H9 (cell line): ENCODE measurements at places on chromosomes 4 and X.

DNA sequence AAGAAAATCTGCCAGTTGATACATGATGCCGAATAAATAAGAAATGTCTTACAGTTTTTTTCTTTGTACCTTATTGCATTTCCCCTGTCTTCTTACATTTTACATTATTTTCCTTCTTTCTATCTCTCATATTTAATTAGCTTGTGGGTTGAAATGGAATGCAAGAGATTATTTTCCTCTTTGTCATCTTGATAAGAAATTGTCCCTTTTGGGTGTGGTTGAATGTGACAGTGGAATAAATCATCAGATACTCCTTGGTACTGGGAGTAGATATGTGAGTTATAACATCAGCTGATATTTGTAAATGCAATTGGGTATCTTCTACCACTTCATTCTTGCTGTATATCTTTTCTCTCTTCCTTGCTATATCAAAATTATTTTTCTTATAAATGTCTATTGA, 997.4 kb downstream of the RAPGEF2 start:
- H3K36me3 ChIP-seq: no peaks in the 10 kb centered on the region
- no peaks in the 10 kb centered on the region for H3K4me1 ChIP-seq
- H3K4me3 ChIP-seq: no peak overlapping the region
- DNase-seq: no peak
- no peaks in the 10 kb centered on the region for H3K27me3 ChIP-seq

DNA sequence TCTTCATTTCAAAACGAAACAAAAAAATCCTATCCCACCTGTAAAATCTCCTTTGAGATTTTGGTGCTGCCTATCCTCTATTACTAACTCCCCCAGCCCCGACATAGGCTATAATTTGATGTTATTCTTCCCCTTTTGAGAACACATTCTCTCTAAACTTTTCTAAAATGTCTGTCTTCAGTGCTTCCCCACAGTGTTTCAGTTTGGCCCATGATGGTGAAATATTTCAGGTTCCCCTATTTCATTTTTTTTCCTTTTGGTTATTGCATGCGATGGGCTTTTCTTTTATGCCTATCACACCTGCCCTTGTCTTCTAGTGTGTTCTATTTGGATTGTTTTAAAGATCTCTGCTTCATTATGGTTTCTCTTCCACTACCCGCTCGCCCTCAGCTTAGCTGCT, 14.7 kb downstream of the BCORL1 start:
- H3K4me3 ChIP-seq: no peak overlapping the region
- no peak overlapping the region for H3K27ac ChIP-seq
- H3K36me3 ChIP-seq: no peaks in the 10 kb centered on the region; the same call in 2 of the 3 replicates
- no peaks in the 10 kb centered on the region; the same call in 1 of the 2 replicates for H3K27me3 ChIP-seq

DNA sequence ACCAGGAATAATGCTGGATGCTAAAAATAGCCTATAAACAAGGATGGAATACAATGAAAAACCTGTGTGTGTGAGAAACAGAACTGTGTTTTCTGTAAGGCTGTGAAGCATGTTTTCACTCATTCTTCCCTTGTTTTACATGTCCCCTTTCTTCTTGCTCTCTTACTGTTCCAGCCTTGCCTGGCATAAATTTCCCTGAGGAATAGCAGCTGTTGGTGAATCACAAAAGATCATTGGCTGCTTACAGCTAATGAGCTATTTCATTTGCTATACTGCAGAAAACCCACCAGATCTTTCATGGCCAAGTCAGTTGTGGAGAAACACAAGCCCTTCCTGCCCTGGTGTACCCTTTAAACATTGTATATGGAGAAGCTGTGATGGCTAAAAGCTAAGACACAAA, 91.1 kb downstream of the LDB2 start:
- no peak overlapping the region for H3K27ac ChIP-seq
- no peaks in the 10 kb centered on the region for H3K4me1 ChIP-seq
- H3K36me3 ChIP-seq: peaks cover 41% of the 10 kb centered on the region

DNA sequence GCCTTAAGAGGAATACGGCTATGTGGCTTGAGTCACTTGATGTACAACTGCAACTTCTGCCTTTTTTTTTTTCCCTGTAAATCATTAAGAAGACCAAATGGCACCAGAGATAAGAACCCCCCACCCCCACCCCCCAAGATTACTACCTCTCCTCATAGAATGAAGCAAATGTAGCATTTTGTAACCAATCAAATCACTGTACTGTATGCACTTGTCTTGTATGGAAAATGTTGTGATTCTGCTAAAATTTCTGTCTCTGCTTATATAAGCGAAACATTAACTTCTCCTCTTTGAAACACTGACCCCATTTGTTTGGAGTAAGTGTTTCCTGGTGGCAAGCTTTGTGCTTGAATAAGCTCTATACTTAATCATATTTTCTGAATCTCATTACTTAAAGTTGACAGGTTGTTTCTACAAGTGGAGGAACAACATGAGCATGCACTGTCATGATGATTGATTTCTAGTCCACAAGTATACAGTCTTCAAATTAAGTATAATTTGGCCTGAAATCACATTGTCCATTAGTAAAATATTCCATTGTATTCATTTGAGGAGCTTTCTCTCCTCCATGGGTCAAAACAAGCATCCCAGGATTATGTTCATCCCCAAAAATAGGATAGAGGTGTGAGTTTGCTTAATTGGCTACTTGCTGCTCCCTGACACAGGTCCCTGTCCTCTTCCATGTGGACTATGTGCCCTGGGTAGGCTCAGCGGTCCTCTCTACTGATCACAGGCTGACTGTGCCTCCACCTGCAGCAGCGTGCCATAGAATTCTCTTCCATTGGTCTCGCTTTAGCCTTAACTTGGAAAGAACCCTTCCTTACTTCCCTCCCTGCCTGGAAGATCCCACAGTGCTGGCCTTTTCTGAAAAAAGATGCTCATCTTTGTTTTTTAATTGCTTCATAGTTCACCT, 104.0 kb upstream of the BMP2K start:
- DNase-seq: no peak
- no peak overlapping the region for H3K27ac ChIP-seq
- no peak overlapping the region for H3K4me3 ChIP-seq
- H3K36me3 ChIP-seq: no peaks in the 10 kb centered on the region

GRCh38 chr4:186790630-186791029, 67.0 kb upstream of the FAT1 start:
- no peaks in the 10 kb centered on the region; the same call in 1 of the 2 replicates for H3K36me3 ChIP-seq
- no peak overlapping the region for H3K27ac ChIP-seq
- H3K4me3 ChIP-seq: no peak overlapping the region

DNA sequence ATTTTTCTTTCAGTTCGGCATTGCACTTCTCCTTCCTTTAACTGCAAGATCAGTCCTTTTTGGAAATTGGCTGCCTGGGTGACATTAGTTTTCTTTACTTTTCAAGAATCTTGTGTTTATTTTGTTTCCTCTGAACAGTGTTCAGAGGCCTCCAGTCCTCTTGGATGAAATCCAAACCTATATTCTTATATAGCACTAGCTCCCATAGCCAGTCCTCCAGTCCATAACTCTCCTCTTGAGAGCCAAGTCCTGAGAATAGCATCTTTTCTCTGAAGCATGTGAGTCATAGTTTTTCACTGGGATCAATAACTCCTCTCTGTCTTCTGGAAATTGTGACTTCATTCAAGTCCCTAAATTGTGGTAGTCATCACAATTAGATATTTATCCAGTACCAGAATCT, 357.5 kb downstream of the RAPGEF2 start:
- H3K27me3 ChIP-seq: no peaks in the 10 kb centered on the region
- H3K4me3 ChIP-seq: no peak overlapping the region
- no peak for DNase-seq
- no peaks in the 10 kb centered on the region for H3K36me3 ChIP-seq
- H3K27ac ChIP-seq: no peak overlapping the region

- peaks cover 9% of the 10 kb centered on the region; the same call in 1 of the 2 replicates for H3K36me3 ChIP-seq
- H3K27ac ChIP-seq: no peak overlapping the region
- H3K4me3 ChIP-seq: no peak overlapping the region
- no peaks in the 10 kb centered on the region for H3K27me3 ChIP-seq
- no peak for DNase-seq
Measured at GRCh38 chrX:150197388-150197787, 165.7 kb upstream of the MAMLD1 start.

DNA sequence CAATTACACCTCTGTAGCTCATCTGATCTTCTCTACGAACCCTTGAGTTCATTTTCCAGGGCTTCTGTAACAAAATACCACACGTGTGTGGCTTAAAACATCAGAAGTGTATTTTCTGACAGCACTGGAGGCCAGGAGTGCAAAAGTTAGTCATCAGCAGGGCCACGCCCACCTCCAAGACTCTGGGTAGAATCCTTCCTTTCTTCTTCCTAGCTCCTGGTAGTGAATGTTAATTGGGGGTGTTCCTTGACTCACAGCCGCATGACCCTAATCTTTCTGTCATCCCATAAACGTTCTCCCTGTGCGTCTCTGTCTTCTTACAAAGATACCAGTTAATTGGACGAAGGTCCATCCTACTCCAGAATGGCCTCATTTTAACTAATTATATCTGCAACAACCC, 115.0 kb downstream of the TRIML1 start:
- H3K27ac ChIP-seq: no peak overlapping the region
- no peak overlapping the region for H3K4me3 ChIP-seq
- no peaks in the 10 kb centered on the region for H3K27me3 ChIP-seq

- H3K27ac ChIP-seq: no peak overlapping the region
- H3K36me3 ChIP-seq: no peaks in the 10 kb centered on the region
- no peak overlapping the region for H3K4me3 ChIP-seq
- no peak for DNase-seq
Measured at GRCh38 chr4:23923141-23923540, 33.3 kb upstream of the PPARGC1A start.

GRCh38 chr4:13985837-13986236, 358.3 kb upstream of the BOD1L1 start:
- H3K4me1 ChIP-seq: no peaks in the 10 kb centered on the region
- no peak overlapping the region for H3K4me3 ChIP-seq
- DNase-seq: no peak

DNA sequence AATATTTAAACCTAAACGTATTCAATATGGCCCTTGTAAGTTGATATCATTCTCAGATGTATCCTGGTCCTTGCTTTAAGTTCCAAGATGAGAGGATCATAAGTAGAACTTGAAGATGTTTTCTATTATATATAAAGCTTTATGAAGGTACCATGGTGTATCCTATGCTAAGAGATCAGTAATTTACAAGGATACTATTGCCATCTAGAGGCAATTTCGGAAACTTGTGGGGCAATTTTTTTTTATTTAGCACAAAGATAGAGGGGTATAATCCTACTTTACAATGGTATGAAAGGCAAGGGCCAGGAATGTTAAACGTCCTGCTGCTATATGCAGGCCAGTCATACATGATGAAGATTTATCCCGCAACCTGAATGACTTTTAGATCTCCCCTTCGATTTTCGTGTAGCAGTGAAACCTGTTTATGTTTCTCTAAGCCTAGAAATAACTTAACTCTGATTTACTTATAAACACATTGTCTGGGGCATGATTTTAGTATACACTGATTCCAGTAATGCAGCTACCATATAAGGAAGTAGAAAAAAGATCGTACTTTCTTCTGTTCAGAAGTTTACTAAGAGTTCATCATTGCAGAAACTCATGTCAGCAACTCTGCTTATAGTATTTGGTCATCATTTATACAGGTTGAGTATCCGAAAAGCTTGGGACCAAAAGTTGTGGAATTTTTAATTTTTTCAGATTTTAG, 2.6 kb downstream of the SLC25A31 start:
- no peak overlapping the region for H3K27ac ChIP-seq
- H3K4me1 ChIP-seq: no peaks in the 10 kb centered on the region
- H3K27me3 ChIP-seq: no peaks in the 10 kb centered on the region
- no peak overlapping the region for H3K4me3 ChIP-seq
- DNase-seq: no peak

- H3K4me3 ChIP-seq: no peak overlapping the region
- no peaks in the 10 kb centered on the region for H3K27me3 ChIP-seq
- no peak overlapping the region for H3K27ac ChIP-seq
- H3K36me3 ChIP-seq: no peaks in the 10 kb centered on the region
- peaks cover 3% of the 10 kb centered on the region; the same call in 1 of the 2 replicates for H3K4me1 ChIP-seq
Measured at GRCh38 chr4:158936238-158936637, 166.6 kb upstream of the RAPGEF2 start.

DNA sequence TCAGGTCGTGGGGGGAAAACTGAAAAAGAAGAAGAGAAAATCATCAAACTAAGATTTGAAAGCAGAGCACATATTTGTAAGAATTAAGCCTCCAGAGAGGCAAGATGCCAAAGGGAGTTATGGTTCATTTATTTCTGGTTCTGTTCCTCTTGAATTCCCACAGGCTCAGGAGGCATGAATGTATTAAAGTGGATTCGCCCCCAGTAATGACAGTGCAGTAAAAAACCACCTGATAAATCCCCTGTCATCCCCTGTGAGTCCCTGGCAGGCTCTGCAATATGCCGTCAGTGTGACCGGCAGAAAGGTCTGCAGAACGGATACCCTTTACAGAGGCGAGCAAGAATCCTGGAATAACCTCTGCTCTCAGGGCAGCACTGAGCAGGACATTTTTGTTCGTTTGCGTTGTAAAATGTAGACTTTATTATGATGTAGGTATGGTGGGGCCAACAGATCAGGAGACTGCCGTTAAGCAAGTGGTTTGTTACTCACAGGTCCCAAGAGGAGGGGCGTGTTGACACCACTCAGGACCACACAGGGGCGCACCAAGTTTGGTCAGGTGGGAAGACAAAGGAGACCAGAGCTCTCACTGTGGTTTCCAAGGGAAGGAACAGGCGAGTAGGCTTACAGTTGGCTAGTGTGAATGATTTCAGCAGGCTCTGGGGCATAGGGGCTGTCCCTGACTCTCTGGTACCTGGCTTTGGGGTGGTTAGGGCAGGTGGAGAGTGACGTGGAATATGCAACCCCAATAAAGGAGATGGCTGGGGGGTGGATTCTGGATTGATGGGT, 75.3 kb downstream of the DHRSX start:
- H3K36me3 ChIP-seq: peaks cover 78% of the 10 kb centered on the region
- H3K27ac ChIP-seq: no peak overlapping the region
- DNase-seq: peak; percentile 54
- H3K27me3 ChIP-seq: no peaks in the 10 kb centered on the region
- H3K4me1 ChIP-seq: peaks cover 2% of the 10 kb centered on the region; the same call in 1 of the 2 replicates

- DNase-seq: no peak
- H3K4me3 ChIP-seq: no peak overlapping the region
- no peaks in the 10 kb centered on the region for H3K36me3 ChIP-seq
- no peaks in the 10 kb centered on the region for H3K27me3 ChIP-seq
Measured at GRCh38 chrX:129748305-129748704, 9.5 kb downstream of the XPNPEP2 start.

DNA sequence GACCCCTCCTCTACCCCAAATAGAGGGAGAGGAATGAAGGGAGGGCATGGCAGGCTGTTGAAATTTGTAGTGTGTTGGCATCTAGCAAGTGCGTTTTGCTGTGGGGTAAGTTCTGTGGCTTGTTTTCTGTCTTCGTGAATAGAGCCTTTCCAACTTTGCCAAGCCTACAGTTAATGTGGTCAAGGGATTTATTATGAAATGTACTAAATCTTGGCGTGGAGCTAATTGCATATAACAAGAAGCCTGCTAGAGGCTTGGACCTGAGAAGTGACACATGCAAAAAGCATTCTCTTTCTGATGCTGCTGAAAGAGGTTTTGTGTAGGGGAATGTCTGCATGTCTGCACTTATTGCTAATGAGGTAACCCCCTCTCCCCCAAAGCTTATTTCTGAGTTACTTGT, 132.2 kb downstream of the BMPR1B start:
- no peak for DNase-seq
- peaks cover 8% of the 10 kb centered on the region; the same call in 1 of the 2 replicates for H3K4me1 ChIP-seq
- H3K27me3 ChIP-seq: no peaks in the 10 kb centered on the region
- H3K36me3 ChIP-seq: no peaks in the 10 kb centered on the region
- H3K4me3 ChIP-seq: no peak overlapping the region
